CD4-positive, alpha-beta T cell (primary cell): ENCODE measurements at places on chromosomes 1 and 21.

DNA sequence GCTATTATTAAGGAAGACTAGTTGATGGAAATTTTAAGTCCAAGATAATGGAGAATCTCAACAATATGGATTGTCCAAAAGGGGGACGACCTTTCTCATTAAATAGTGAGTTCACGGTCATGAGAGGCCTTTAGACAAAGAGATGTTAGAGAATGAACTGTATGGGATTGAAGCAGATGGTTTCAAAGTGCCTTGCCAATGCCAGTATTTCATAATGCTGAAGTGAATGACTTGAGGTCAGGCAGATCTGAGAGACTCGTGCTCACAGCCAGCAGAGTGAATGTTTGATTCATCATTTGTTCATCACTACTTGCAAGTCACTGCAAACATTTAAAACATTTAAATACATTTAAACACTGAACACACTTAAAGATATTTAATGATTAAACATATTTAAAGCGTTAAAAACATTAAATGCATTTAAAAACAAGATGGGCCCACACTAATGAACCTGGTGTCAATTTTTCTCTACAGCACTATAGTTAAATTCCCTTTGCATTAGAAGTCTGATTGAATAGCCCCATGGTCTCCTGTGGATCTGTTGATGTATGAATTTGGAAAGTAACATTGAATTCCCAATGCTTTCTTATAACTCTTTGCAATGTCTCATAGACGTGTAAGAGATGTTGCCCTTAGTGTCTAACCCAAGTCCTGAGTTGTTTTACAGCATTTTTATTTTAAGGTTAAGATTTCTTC is 80.7 kb downstream of the TGFB2 start:
- DNase-seq = no peak

DNA sequence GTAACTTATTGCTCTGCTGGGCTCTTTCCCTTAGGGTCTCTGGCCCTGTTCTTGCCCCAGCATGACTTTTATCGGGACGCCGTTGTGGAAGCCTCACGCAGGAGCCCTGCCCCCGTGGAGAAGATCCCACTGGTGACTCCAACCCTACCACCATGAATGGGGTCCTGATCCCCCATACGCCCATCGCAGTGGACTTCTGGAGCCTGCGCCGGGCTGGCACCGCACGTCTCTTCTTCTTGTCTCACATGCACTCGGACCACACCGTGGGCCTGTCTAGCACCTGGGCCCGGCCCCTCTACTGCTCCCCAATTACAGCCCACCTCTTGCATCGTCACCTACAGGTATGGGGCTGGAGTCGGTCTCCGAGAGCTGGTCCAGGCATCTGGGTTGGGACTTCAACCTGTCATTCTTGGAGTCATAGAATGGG is 322 bp downstream of the DCLRE1B start:
- no peak for DNase-seq

GRCh38 chr1:10186331-10187025 is 23.9 kb upstream of the KIF1B start:
- no peak for DNase-seq

DNA sequence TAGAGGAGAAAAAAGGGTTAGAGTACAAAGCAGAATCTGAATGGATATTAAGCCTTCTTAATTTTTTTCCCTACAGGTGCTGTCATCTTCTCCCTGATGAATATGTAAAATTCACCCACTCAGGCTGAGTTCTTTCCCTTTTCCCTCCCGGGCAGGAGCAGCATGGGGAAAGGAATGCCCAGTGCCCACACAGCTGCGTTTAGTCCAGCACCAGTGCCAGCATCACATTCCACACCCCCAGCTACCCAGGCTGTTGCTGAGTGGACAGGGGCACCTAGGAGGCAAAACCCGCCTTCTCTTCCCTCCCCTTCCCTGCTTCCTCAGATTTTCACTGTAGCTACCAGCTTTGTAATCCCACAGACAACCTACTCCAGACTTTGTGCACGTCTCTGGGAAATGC is 3.4 kb upstream of the CADM3 start:
- no peak for DNase-seq

GRCh38 chr1:19462781-19463503 is 22.4 kb downstream of the CAPZB start:
- peak; percentile 91 for DNase-seq

DNA sequence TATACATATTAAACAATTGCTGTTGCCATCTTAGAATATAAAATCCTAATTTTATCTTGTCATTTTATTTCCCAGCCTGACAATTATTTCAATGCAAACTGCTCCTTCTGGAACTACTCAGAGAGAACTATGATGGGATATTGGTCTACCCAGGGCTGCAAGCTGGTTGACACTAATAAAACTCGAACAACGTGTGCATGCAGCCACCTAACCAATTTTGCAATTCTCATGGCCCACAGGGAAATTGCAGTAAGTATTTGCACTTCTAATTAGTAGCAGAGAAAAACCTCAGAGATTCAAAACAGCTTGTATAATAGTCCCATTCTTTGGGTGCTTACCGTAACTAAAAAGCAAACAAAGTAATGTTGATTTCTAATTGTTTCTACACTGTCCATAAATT is 167.2 kb downstream of the ADGRL2 start:
- no peak for DNase-seq

- no peak for DNase-seq
Observed at GRCh38 chr1:51313961-51314777, 16.2 kb downstream of the TTC39A start.
